ENCODE measurements at places on chromosomes 4 and X.

GRCh38 chrX:9131066-9131465 is 97.1 kb upstream of the FAM9B start:
- DNase-seq: no peak

GRCh38 chrX:153719238-153719637 is 4.9 kb downstream of the BCAP31 start:
- DNase-seq: no peak

DNA sequence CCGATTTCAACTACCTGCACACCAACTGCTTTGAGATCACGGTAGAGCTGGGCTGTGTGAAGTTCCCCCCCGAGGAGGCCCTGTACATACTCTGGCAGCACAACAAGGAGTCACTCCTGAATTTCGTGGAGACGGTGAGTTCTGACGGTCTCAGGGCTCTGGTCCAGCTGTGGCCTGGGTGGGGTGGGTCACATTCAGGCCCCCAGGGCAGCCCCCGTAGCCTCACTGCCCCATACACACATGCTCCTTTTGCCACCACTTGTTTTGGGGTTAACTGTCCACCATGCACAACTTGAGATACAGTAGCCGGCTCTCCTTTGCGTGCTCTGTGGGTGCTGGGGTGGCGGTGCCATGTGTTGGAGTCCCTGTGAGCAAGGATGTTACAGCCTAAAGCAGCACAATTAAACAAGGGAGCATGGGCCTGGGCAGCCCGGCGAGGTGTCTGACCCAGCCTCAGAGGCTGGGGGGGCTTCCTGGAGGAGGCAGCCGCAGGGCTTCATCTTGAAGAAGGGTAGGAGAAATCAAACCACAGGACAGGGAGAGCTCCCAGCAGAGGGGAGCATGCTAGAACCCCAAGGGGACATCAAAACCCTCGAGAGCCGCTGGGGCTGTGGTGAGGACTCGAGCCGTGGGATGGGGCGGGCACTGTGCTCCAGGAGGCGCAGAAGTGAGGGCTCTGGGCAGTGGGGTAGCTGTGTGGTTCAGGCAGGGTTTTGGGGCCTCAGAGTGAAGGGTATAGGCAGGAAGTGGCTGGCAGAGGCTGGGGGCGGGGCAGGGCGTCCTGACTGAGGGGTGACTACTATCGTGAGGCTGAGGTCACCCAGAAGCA is 22.0 kb downstream of the CPZ start:
- no peak for DNase-seq

DNA sequence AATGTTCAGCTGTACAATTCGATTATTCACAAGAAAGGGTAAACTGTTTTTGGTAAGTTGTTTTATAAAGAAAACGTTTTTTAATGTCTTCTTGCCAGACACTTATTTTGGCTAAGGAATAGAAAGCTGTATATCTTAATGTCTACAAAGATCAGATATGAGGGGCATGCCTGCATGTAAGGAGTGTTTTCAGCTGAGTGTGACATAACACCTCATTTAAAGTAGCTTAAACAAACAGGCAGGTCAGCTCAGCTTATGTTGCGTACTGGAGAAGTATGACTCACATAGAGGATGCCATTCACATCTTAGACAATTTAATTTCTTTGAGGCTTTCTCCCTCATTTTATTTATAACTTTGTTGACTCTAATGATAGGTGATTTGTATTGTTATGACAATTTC is 30.4 kb downstream of the LAMTOR3 start:
- DNase-seq: no peak

GRCh38 chr4:120709991-120710390 is 212.5 kb downstream of the PRDM5 start:
- DNase-seq: no peak

- DNase-seq: no peak
Observed at GRCh38 chr4:34170946-34171345, 2073.4 kb downstream of the ARAP2 start.

DNA sequence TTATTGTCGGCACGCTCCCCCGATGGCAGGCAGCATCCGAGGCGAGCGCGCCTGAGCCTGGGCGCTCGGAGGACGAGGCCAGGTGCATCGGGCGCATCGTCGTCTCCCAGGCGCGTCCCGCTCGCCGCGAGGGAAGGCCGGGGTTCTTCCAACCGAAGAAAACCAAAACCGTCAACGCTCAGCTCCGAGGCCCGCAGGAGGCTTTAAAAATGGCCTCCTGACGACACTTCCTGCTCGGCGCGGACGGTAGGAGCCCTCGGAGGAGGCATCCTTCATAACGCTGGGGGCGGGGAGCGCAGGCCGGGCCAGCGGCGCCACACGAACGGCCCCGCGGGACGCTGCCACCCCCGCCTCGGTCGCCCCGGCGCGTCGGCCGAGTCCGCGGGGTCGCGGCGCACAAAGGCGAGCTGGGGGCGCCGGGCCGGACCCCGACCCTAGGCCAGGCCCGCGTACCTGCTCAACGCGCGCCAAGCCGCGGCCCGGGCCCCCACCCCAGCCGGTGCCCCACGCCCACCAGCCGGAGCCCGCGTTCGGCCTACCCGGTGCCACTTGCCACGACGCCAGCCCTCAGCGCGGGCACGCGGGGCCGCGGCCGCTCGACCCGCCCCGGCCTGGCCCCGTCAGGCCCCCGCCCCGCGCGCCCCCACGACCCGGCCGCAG is 501 bp downstream of the ZNF518B start:
- peak; percentile 22 for DNase-seq

DNA sequence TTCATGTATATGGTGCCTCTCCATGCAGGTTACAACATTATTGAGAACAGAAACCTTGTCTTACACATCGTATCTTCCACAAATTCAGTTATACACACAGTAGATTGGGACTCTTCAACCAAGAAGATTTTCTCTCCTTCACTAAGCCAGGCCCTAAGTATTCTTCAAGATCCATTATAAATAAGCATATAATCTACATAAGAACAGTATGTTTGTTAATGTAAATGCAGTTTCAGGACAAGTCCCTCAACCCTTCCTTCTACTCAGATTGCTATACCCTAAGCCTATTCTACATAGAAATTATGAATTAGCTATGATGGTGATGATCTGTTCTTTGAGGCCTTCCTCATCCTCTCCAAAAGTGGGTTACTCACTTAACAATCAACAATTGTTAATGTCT is 41.2 kb downstream of the COL4A6 start:
- DNase-seq: no peak

DNA sequence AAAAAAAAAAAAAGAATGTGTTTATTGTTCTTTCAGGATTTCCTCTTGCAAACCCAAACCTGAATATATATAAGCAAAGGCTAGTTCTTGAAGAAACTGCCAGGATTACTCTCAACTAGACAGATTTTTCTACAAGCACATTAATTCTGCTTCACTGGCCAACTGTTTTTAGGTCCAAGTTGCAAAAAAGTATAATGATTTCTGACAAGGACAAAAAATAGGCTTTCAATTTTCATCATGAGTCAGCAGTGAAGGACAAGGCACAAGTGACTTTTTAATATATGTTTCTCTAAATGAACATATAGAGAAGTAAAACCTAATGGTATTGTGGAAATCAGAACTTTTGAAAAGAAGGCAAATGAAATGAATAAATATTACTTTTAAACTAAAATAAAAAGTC is 73.7 kb downstream of the ELOVL6 start:
- DNase-seq: no peak
